ENCODE measurements at places on chromosomes 7 and 10.

DNA sequence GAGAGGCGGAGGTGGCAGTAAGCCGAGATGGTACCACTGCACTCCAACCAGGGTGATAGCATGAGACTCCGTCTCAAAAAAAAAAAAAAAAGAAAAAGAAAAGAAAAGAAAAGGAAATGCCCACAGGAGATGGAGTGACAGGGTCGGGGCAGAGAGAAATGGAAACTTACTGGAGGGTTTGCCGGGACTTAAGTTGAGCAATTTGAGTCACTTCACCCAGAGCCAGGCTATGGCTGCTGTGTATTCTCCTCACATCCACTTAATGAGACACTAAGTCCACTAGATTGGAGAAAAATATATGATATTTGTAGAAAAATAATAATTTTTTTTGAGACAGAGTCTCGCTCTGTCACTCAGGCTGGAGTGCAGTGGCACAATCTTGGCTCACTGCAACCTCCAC is 4.6 kb upstream of the PFKFB3 start:
- no peak for DNase-seq

DNA sequence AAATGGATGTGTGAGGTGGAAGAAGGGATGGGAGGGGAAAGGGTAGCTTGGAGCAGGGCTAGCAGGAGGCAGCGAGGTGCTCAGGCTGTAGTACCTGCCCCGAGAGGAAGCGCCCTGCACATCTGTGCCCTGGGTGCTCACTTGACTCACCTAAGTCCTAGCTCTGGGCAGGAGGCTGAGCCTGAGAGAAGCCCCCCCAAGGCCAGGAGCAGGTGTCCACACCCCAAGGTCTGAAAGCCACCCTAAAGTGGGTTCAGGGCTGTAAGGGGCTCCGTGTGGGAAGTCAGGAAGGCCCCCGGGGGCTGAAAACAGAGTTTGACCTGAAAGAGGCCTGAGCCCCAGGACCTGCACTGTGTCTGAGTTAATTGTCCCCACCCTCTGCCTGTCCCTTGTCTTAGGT is 95.8 kb upstream of the PODXL start:
- DNase-seq: peak; percentile 9

GRCh38 chr10:72320676-72321247 is 34.0 kb downstream of the DNAJB12 start:
- peak; percentile 54 for DNase-seq

- no peak for DNase-seq
These were observed 69.8 kb upstream of the AGR3 start for GRCh38 chr7:16951483-16952080.

DNA sequence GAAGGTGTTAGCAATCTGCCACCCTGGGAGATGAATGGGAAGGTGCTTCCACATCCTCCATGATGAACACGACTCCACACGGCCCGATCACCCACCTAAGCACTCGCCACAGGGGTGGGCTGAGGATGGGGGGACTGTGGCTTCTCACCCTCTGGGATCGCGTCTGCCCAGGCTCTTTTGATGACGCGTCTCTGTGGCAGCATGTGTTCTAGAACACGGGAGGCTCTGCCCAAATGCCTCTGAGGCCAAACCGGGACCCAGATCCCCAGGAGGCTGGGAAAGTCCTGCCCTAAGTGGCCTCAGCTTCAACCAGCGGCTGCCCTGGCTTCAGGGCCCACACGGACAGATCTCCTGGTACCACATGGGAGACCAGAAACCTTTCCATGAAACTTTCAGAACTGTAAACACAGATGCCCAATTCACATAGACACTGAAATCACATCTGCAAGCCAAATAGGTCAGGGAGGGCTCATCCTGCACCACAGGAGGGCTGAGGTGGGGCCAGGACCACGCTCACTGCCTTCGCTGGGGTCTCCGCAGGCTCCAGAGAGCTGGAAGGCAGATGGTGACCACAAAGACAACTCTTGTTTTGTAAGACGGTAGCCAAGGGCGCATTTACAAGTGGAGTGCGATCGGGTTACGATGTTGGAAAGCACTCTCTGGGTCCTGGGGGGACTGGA is 200.6 kb downstream of the PTPRN2 start:
- DNase-seq: peak; percentile 19

GRCh38 chr10:46556515-46557318 is at the start of gene GPRIN2:
TSS of gene GPRIN2 (minus strand) at chr10:46556658. CDS start at chr10:46550736, 5,922 bp downstream.
- no peak for DNase-seq

GRCh38 chr7:10939237-10939910 is 34.3 kb upstream of the PHF14 start:
- DNase-seq: peak; percentile 52

DNA sequence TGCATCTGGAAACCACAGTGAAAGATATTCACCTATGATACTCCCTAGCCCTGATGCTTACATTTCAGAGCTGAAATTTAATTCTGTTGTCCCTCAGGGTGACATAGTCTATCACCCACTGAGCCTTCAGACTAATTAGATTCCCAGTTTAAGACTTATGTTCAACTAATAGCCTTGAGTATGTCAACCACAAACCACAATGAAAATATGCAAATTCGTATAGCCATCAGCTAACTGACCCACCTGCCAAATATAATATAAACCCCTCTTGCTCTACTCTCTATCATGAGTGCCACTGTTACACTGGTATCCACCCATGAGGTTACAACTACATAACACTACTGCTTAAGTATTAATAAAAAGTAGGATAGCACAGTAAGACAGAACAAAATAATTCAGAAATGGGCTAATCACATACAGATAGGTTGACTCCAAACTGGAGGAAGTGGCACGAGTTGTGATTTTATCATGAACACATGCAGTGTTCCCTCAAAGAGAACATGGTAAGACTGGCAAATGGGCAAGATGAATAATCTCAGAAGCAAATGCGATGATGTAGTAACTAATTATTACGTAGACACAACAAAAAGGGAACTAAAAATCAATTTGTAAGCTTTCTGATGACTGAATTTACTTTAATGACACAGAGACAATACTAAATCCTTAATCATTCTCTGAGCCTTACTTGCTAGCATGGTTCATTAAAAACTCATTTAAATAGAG is 290.6 kb downstream of the PARD3 start:
- no peak for DNase-seq

DNA sequence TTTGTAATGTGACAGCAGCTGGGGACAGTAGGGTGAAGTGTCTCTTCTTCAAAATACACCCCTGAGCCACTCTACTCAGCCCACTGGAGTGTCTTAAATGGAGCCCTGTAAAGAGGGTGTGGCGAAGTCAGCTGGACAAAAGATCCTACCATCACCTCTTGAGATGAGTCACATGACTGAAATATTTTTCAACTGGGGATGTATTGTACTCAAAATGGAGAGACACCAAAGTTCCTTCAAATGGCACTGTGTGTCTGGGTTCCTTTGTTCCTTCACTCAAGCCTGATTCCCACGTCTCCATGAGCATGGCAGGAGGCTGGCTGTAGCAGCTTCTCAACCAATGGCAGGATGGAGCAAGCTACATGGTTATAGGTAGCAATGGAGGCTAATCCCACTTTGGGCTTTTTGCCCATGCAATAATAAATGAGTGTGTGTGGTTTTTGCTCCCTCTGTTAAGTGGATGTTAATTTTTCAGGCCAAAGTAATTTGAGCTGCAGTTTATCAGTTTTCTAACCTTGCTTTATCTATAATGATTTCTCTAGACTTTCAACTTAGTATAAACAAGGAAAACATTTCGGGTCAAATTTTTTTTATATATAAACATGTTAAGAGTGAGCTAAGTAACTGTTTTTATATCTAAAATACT is 68.2 kb downstream of the CLEC2L start:
- no peak for DNase-seq

GRCh38 chr10:71964743-71965515 is 734 bp downstream of the CHST3 start:
- peak; percentile 48 for DNase-seq

GRCh38 chr10:131775833-131776232 is 125.0 kb upstream of the PPP2R2D start:
- no peak for DNase-seq

DNA sequence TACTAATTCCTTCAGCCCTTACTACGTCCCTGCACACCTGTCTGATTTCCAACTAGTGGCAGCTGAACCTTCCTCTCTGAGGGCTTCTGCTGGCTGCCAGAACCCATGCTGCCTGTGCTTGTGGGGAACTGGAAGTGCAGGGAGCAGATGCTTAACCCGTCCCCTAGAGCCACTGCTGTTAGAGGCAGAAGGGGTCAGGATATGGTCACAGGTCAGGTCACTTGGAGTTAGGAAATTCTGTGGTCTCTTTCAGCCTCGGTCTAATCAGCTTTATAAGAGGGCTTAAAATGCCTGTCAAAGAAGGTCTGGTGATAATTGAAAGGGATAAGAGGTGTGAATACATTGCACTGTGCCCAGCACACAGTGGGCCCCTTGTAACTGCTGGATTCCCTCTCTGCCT is 82.0 kb downstream of the PLPP4 start:
- no peak for DNase-seq

- no peak for DNase-seq
These were observed 539.3 kb upstream of the TEX47 start for GRCh38 chr7:89334797-89335196.

GRCh38 chr7:78677391-78677790 is 776.1 kb downstream of the MAGI2 start:
- no peak for DNase-seq

- no peak for DNase-seq
These were observed 25.2 kb downstream of the HIPK2 start for GRCh38 chr7:139752604-139753003.

- no peak for DNase-seq
These were observed 29.0 kb upstream of the EBLN1 start for GRCh38 chr10:22246680-22247391.

DNA sequence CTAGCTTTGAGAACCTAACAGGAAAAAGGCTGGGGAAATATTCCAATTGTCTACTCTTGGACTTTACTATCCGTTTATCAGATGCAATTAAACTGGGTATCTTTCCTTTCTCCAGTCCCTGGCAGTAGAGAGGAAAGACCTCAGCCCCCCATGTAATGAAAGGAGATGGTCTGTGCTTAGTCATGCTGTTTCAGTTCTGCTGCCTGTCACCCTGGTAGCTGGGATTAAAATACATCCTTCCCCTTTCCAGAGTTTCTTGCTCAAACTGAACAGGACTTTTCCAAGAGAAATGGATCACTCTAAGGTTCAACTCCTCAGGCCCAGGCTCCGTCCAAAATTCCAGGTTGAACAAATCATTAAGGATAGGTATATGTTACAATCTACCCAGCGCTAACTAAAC is 202.9 kb downstream of the PTEN start:
- no peak for DNase-seq

GRCh38 chr10:123633106-123633505 is 33.0 kb upstream of the GPR26 start:
- no peak for DNase-seq

GRCh38 chr10:121510201-121510771 is 88.0 kb downstream of the FGFR2 start:
- DNase-seq: no peak

- DNase-seq: no peak
These were observed 61.7 kb downstream of the PALD1 start for GRCh38 chr10:70540089-70540788.

DNA sequence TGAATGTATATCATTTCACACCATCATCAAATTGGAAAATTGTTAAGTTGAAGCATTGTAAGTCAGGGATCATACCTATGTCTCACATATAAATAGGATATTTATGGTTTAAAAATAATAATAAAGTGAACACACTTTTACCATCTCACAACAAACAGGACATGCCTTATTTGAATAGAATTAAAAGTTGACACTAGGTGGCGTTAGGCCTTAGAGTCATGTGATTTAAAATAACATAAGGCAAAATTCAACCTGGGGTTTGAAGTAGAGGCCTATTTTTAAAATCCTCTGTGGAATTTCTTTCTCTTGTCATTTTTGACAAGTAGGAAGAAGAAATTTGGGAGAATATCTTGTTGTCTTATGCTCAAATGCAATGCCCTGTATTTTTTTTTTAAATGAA is 184.7 kb upstream of the PCDH15 start:
- peak; percentile 0 for DNase-seq

DNA sequence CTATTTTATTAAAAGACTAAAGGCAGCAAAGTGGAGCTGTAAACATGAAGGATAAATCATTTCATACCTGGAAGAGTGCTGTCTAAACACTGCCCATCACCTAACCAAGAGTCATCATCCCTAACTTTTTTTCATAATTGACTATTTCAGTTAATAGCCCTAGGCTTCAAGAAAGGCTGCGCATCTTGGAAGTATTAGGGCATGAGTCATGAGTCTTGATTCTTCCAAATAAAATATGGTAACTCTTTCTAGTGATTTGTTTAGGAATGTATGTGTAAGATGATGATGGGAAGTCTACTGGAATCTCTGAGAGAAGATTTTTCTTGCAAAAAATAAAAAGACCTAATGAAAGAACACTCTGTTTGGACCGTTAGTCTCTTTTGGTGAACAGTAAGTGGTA is 207.7 kb upstream of the AHR start:
- no peak for DNase-seq

DNA sequence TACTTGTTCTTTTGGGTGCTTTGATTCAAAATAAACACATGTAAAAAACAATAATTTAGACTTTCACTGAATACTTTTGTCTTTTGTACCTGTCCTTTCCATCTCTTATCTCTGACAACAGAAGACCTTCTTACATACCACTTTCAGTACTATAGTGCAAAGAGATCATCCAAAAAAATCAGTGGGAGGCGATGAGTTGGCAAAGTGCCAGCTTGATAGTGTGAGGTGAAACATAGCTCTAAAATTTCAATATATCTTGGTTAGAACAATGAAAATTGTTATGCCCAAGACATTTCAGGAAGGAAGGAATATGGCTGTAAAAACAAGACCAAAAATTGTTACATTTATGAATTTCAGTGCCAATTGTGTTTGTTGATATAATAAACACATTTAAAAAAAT is 390.2 kb upstream of the COBL start:
- no peak for DNase-seq

GRCh38 chr10:23693925-23694324 is 255.1 kb downstream of the OTUD1 start:
- no peak for DNase-seq

Data from NCI-H146 (cell line).